ELR (cell line): ENCODE measurements at places on chromosomes 12 and 14.

- peak; percentile 88 for DNase-seq
Observed at GRCh38 chr14:68685419-68686204, 107.3 kb downstream of the ZFP36L1 start.

GRCh38 chr12:3601461-3602150 is 110.6 kb downstream of the PRMT8 start:
- no peak for DNase-seq

DNA sequence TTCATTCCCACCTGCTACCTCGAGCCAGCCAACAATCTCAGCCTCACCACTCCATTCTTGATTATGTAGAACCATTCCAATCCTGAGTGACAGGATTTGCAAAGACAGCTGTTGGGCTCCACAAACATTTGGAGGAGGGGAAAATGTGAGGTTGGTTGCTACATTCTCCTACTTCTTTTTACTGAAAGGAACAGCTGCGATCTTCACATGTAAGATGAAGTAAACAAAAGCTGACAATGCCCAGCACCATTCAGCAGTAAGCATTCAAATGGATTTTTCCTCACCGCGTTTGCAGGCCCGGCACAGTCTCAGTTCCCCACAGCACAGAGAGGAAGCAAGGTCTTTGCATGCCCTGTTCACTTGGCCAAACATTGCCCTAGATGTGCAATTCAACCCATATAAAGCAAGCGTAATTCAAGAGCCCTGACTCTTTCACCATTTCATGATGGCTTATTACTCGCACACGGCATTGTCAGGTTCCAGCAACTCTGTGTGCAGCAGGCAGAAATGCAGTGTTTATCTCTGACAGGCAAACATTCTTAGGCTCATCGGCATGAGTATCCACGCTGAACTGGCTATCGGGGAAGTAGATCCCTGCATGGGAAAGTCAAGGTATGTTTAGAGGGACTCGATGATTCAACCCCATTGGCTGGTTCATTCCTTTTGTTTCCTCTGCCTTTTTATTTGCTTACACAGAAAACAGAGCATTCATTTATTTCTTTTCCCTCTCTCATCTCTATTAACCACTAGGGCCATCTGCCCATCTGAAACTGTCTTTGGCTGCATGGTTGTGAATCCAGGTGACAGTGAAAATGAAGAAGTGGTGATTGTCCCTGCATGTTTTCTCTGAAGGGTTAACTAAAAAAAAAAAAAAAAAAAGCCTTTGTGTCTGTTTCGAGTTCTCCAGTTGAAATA is 236.1 kb upstream of the PLEKHG7 start:
- no peak for DNase-seq

DNA sequence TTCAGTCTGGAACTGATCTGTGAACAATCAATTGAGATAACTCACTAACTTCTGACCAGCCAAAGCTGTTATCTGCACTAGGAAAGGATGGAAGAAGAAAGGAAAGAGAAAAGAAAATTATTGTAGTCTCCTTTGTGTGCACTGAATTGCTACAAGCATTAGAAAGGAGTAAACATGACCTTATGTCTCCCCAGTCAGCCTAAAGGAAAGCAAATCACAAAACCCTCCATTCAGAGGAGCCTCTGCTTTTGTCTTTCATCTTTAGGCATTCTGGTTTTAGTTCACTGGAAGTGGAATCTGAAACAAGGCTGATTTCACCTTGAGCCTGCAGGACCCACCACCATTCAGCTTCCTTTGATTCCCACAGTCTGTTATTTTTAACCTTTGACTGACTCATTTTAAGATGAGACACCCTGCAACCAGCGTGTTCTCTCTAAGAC is 26.0 kb downstream of the TBX3 start:
- DNase-seq, result peak; percentile 21

- DNase-seq, result no peak
Observed at GRCh38 chr12:111840807-111841206, 1.2 kb upstream of the MAPKAPK5 start.

DNA sequence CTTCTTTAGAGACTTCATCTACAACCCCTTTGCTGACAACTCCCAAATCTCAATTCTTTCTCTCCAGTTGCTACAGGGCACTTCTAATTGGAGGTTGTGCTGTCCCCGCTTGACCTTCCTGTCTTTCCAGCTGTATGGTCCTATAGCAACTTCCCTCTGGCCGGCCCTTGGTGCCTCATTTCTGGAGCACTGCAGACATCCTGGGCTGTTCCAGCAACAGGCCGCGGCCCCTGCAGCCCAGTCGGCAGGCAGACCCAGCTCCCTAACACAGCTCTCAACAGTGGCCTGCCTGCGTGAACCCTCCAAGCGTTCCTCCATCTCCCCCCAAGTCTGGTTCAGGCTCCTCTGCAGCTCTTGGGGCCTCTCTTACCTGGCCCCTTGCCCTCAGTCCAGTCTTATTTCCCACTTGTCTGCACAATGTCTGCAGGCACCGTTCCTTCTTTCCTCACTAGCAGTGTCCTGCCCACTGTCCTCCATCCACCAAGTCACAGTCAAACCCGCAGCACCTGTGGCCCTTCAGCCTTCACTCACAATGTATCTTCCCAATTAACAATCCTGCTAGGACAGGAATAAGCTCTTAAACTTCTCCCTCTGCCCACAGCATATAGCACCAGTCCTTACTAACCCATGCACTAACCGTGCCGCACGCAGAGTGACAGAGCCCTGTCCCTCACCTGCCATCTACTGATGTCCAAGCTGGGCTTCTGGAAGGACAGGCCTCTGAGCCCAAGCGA is 1.6 kb upstream of the EML1 start:
- DNase-seq, result no peak

DNA sequence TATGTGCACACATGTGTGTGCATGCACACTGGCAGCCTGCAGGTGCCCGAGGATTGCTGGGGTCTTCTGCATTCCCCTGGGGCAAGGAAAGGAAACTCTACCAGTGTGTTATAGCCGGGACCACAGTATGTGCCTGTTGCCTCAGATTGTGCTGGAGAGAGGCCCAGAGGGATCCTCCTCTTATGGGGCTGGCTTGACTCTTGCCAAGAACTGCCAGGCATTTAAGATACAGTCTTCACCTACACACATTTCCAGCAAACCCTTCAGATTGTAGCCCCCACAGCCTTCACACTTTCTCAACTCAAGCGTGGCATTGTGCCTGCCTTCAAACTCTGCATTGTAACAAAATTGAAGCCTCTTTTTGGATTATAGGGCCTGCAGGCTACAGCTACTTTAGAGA is 176.7 kb upstream of the DYRK2 start:
- DNase-seq, result no peak

DNA sequence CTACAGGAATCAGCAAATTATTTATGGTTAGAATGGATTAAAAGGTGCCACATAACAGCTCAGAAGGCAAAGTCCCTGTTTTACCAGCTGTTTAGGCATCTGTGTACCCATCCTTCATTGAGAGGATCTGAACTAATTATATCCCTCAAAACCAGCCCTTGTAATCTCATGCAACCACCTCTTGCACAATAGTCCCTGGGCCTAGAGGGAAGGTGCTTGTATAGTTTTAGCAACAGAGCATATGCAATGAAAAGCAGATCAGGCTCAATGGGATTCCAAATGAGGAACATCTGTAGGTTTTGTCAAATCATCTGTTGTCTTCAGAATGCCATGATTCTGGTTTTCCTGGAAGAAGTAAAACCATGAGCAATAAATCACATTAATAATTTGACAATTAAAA is 26.0 kb upstream of the GLIPR1L2 start:
- DNase-seq, result no peak

DNA sequence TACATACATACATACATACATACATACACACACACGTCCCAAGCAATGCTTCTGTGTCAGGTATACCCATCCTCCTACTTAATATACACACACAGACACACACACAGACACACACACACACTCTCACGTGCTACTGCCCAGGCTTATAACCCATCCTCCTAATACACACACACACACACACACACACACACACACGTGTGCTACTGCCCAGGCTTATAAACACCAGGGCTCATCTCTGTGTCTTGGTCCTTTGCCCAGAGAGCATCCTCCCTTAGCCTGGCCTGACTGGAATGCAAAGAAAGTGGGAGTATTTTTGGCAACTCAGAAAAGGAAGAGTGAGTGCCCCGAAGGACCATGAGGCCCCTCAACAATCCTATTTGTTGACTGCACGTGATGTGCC is 129.0 kb downstream of the RBM19 start:
- DNase-seq, result no peak

GRCh38 chr12:119115296-119115905 is 63.3 kb upstream of the HSPB8 start:
- peak; percentile 22 for DNase-seq

- no peak for DNase-seq
Observed at GRCh38 chr14:72614365-72614764, 279.5 kb downstream of the DPF3 start.

- DNase-seq, result peak; percentile 59
Observed at GRCh38 chr12:90653040-90653439, 301.9 kb downstream of the CCER1 start.

DNA sequence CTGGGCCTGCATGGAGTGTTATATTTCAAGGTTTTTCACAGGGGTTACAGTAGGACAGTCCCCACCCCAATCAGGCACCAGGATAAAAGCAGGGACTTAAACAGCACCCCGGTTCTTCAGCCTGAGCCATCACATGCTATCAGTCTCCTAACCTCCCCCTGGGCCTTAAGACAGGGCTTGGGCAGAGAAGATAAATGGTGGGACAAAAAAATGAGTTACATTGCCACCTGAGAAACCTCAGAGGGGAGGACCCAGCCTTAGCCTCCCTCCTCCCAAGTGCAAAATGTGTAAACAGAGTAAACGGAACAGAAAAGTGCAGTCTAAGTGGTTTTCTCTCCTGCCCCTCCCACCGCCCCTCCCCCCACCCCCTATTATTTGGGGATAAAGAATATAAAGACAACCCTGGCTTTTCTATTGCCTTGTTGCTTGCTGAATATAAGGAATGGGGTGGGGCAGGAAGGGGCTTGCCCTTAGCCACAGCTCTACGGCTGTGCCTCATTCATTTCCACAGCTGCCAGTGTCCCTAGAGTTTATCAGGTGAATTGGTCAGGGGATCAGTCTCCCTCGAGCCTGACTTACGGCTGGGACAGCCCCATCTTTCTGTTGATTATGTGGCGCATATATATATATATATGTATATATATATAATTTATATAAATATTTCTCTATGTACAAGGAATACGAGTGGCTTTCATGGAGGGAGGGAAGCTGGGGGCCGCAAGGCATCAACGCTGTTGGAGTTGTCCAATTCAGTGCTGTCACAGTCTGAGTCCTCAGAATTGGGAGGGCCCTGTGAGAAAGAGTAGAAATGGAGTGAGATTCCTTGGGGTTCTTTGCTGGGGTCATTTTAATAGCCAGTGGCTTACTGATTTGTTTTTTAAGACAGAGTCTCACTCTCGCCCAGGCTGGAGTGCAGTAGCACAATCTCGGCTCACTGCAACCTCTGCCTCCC is 18.5 kb downstream of the MAP3K12 start:
- DNase-seq, result peak; percentile 35

- no peak for DNase-seq
Observed at GRCh38 chr14:36823651-36824050, 162.0 kb downstream of the PAX9 start.

DNA sequence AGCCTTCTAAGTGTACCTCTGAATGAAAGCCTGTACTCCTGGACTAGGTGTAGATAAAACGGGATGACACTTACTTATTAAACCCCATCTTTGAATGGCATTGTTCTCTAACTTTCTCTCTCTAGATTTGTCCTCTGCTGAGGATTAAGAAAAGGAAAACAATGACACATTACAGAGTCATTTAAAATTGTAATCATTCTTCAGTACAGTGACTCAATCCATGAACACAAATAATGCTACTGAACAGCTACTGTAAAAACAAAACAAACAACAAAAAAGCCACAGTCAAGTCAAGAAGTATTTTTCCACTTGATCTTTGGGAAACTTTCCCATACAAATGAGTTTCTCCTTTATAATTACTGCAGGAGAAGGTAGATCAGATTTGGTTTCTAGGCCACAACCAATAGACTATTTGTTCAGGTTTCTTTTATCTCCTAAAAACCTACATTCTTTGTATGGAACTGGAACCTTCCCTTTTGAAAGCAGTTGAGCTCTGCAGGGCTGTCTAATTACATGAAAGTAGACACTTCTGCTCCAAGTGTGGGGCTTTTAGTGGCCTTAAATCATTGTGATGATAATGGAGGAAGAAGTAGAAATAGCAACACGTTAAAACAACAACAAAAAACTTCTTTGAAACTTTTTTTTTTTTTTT is 219.1 kb downstream of the ESR2 start:
- peak; percentile 80 for DNase-seq

DNA sequence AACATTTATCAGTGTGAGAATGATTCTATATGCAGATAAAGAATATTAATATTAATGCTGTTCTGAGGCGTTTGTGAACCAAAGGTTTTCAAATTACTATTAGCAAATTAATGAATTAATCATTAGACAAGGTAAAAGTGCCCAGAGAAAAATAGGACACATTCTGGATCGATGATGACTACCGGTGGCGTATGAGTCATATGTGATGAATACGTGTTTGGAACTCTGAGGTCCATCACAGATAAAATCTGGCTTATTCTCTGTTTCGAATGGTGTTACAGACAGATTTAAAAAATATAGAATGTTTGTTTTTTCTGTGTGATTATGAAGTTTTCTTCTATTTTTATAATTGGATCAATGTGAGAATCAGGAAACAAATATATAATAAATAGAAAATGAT is 79.2 kb upstream of the RTL1 start:
- peak; percentile 85 for DNase-seq

DNA sequence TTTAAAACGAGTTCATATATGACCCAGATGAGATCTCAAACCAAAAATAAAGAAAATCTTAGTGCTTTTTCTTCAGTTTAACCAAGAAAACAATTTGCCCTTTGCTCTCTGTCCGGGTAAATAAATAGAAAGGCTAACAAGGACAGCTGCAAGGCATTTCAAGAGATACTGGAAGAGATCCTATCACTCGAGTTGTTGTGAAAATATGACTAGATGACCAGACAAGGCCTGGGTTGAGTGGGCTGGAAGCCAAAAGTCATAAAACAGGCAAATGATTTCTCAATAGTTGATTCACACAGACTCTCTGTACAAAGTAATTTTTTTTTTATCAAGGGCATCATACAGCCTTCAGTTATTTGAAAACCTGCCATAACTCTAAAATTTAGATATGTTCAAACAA is 55.9 kb upstream of the AVPR1A start:
- DNase-seq, result peak; percentile 15

DNA sequence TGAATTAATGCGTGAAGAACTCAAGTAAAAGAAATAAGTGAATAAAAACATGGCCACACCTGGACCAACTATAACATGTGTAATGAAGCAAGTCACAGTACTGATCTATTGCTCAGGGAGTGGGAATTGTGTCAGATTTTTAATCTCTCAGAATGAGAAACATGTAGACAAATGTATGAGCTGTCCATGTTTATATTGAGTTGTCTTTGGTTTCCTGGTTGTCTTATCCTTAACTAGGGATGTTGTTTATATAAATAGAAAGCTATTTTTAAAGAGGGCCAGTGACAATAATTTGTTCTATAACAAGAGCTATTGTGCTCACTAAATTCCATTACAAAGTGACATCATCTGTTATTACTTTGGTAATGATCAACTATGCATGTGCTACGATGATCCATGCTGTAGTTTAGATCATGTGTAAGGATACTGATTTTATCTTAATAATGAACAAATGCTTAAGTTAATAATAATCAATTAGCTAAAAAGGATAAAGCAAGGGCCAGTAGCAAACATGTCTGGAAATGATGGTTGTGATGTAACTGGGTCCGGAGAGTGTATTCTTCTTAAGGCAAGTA is 91.3 kb upstream of the RTL1 start:
- peak; percentile 41 for DNase-seq

GRCh38 chr12:92065639-92066038 is 80.0 kb downstream of the BTG1 start:
- no peak for DNase-seq
